ENCODE measurements at places on chromosomes 1 and 21. TPM values are rescaled to one million over a fixed set of nuclear protein-coding genes. Genes with fewer than 3 reads are reported as not detected.

OR2T4 gene
- total RNA-seq = not detected

GRIK1 gene
- not detected for total RNA-seq

UMODL1 gene
- total RNA-seq = not detected

- no peak for DNase-seq
Observed at GRCh38 chr1:11052839-11053757, 6.1 kb upstream of the MASP2 start.
